Epithelial cell of proximal tubule (primary cell): ENCODE measurements at places on chromosomes 2 and 18.

DNA sequence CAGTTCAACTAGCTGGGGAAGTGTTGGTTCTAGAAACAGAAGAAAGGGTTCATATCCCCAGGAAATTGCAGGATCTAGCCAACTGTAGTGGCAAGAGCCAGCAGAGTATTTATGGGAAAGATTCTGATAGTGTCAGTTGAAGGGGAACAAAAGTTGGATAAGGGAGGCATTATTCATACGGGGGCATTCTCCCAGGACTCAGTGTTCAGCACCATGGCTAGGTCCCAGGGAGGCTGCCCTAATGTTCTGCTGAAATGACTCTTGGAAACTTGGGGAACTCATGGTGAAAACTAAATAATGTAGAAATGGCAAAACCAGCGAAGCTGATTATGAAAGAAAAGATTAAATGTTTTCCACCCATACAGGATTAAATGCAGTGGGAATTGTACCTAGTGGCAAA lies 543.7 kb downstream of the TRIB2 start:
- no peak for DNase-seq

DNA sequence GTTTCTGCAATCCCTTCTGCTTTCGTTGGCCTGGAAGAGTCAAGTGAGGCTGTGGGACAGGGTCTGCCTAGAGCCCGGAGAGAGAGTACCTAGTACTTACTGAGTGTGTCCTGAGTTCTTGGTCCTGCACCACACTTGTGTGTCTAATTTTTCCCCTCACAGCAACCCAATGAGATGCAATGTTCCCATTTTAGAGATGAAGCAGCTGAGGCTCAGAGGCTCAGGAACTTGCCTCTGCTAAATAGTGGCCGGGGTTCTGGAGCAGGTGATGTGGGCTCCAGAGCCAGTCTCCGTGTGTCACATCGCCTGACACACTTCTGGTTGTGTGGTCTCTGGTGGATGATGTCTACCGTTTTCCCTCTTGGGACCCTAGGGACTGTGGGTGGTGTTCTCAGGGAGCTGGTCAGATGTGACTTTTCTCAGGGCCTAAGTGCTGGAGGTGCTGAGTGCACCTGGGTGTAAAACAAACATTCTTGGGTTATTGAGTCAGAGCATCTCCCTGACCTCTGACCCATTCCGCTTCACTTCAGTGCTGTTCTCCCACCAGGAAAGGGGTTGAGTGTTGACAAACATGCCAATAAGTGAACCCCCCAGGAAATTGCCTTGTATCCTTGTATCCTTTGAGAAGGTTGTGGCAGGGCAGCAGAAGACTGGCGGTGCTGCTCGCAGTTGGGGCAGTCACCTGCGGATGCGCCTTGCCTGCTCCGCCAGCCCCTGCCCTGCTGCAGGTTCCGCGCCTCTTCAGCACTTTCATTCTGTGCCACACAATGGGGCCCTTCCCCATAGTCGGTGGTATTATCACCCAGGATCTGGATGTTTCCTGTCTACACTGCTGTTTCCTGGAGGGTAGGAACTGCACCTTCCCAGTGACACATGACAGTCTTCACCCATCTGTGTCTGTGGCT lies 32.1 kb downstream of the HK2 start:
- peak; percentile 95 for DNase-seq

- no peak for DNase-seq
Measured at GRCh38 chr2:36266536-36267121, 88.9 kb upstream of the CRIM1 start.

DNA sequence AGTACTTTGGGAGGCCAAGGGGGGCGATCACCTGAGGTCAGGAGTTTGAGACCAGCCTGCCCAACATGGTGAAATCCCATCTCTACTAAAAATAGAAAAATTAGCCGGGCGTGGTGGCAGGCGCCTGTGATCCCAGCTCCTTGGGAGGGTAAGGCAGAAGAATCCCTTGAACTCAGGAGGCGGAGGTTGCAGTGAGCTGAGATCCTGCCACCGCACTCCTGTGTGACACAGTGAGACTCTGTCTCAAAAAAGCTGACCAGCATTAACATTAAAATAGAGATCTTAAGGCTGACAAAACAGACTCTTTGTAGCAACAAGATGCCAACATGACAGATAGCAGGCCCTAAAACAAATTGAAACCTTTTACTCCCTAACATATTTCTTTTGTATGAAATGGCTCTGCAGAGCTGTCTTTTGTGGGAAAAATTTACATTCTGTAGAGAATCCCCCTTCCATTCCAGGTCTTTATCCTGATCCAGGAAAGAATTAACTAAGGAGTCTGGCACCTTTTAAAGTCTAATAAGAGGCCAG lies 213.9 kb downstream of the RAB3GAP1 start:
- no peak for DNase-seq

DNA sequence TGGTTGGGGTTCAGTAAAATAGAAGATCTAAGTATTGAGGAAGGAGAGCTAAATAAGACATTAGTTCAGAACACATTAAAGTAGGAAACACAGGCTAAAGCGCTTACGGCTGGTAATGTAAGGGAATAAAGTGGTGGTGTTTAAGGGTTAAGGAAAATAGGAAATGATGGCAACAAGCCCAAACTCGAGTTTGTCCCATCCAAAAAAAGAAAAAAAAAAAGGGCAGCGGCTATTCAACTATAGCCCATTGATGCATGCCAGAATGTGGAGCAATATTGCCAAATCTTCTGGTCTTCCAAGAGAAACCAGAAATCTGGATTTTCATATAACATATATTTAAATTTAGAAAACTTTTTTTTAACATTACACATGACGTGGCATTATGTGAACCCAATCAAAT lies 161.0 kb downstream of the ARHGAP15 start:
- DNase-seq = no peak

DNA sequence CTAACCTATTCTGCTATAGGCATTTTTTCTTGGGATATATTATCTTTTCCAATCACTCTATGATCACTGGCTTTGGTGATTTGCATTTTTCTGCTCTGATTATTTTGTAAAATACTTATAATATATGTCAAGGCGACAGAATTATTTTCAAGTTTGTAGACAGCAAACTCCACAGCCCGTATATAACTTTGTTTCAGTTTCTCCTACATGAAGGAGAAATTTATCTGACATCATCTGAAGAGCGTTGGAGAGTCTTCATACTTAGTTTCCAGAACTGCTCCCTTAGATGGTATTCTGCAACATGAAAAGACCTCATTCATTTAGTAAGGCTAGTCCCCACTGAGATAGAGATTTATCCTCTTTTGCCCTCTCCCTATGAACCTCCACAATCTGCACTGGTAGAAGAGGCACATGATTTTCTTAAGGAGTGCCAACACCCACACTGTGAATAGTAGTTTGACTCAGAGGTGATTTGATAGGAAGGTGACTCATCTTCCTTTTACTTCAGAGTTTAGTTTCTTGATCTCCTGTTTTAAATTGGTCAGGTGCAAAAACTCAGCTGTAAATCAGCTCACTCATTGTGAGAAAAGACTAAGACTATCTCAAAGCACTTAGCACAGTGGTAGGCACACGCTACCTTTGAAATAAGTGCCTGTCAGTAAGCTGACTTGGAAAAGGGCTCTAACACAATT lies 1848.6 kb upstream of the CELF4 start:
- DNase-seq = peak; percentile 69

- peak; percentile 71 for DNase-seq
Measured at GRCh38 chr2:74917702-74918619, 40.5 kb upstream of the POLE4 start.

- DNase-seq = no peak
Measured at GRCh38 chr2:139946690-139947089, 1166.5 kb upstream of the NXPH2 start.

GRCh38 chr2:101400506-101401325 lies 13.4 kb upstream of the CREG2 start:
- DNase-seq = no peak
